ENCODE measurements at places on chromosomes 7 and 10.

DNA sequence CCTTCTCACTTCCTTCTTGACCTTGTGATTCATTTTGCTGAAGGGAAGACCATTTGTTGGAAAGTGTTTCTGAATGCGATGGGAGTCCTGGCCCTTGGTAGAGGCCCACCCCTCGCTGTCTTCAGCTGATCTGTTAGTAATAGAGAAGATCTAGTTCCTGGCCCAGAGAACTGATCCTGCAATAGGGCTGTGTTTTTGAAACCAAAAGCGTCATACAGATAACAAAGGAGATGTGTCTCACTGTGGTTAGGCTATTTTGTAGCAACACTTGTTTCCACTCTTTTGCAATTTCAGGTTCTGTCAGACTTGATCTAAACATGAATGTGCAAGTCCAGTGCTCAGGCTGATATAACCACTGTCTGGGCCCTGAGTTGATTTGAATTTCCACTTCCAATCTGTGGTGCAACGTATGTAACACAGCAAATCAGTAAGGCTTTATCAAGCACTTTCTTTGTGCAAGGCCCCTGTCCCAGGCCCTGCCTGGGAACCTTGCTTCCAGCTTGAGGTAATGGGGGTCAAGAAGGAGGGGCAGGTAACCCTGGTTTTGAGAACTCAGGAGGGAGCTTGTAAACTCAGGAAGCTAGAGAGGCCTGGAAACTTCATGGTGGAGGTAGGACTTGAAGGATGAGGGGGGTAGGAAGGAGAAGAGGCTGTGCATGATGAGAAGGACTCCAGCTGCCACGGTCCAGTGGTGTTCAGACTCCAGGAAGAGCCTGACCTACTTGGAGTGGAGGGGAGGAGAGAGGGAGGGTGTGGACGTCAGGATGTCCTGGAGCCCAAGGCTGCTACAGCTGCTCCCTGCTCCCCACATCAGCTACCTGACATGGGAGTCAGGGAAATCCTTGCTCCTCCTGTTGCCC lies 42.2 kb upstream of the SRGN start:
- no peak for DNase-seq

- DNase-seq = no peak
These were observed 376.9 kb downstream of the PHTF2 start for GRCh38 chr7:78175330-78176100.

- DNase-seq = no peak
These were observed 55.3 kb downstream of the ABCB4 start for GRCh38 chr7:87420173-87420572.

DNA sequence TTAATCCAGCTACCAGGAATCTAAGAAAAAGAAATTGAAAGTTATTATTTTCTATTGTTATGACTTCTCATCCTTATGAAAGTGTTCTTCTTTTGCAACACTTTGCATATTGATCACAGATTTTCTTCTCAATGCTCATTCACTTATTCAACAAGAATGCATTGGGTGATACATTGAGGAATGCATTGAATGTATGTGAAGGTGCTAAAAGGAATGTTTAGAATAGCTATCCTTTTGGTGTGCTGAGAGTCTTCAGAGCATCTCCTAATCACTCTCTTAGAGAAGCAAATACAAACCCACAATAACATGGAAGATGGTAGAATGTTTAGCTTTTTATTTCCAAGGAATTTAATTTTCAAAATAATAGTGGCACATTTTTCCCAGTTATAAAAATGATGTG lies 122.1 kb upstream of the KMT2E start:
- no peak for DNase-seq

DNA sequence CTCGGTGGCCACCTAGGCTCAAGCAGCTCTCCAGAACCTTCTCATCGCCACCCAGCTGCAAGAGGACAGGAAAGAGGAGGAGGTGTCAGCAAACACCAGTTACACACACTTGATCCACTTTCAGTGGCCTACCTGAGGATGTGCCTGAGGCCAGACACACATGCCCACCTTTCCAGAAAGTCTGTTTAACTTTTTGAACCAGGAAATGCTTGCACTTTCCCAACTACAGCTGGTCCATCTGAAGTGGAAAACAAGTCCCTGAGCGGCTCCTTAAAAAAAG lies 15.7 kb upstream of the CYREN start:
- DNase-seq = no peak
